ENCODE measurements at places on chromosomes 7 and 10. TPM values are rescaled to one million over a fixed set of nuclear protein-coding genes. Genes with fewer than 3 reads are reported as not detected.

ODAD2 gene
- polyA plus RNA-seq, result 3.9 TPM

ECHS1 gene
- polyA plus RNA-seq, result 41.7 TPM

GOLGA7B gene
- not detected for polyA plus RNA-seq

GRCh38 chr7:124022551-124022950, 10.3 kb downstream of the TMEM229A start:
- no peak for DNase-seq

- no peak for DNase-seq
These were observed 22.8 kb downstream of the SLC25A40 start for GRCh38 chr7:87853237-87853864.

DNA sequence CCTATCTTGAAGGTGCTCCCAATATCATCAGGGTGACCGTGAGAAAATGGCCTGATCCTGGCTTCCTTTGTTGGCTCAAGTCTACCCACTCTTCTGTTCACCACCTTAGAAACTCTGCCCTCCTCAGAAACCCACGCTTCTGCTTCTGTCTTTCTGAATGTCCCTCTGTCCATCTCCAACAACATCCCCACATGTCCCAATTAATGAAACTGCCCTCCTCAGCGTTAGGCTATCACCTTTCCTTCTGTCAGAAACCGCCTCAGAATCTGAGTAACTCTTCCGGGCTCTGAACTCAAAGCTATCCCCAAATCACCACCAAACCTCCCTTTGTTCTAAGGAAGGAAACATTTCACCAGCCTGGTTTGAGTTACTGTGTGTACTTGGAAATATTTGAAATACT, 315.8 kb upstream of the ZNF32 start:
- DNase-seq, result no peak

- no peak for DNase-seq
These were observed 24.0 kb downstream of the WASL start for GRCh38 chr7:123724817-123725253.
